Mononuclear cell (primary cell): ENCODE measurements at places on chromosomes 6 and 20. TPM values are rescaled to one million over a fixed set of nuclear protein-coding genes. Genes with fewer than 3 reads are reported as not detected.

RSPO3 gene
- total RNA-seq, result not detected

ADGRF5 gene
- not detected for total RNA-seq

HLA-E gene
- total RNA-seq, result 1,812 TPM

CENPW gene
- total RNA-seq, result not detected

SAPCD1 gene
- total RNA-seq, result 0.63 TPM

PET117 gene
- total RNA-seq, result 14.5 TPM

AVP gene
- not detected for total RNA-seq

EEF1A1 gene
- 24,083 TPM for total RNA-seq

ARFGEF3 gene
- under 0.01 TPM for total RNA-seq

VWA7 gene
- 0.31 TPM for total RNA-seq
